NCI-H774 (cell line): ENCODE measurements at places on chromosomes 2 and 18.

GRCh38 chr18:77250926-77251729 lies 1.5 kb downstream of the GALR1 start:
- DNase-seq: no peak

- DNase-seq: no peak
Observed at GRCh38 chr2:233447506-233448219, 93.4 kb downstream of the DGKD start.

DNA sequence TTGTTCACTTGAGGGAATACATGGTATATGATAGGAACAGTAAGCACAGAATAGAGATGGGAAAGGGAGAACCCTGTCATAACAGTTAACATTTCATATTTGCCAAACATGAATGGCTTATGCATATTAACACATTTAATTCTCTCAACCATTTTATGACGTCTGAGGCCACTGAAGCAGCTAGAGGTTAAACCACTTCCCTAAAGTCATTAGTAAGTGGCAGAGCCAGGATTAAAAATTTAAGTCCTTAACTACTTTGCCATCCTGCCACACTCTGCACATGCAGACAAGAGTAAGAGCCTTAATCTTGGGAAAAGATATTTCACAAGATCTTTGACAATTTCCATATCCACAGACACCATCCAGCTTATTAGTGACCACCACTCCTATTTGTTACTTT lies 2.1 kb downstream of the LIPT1 start:
- DNase-seq: no peak

DNA sequence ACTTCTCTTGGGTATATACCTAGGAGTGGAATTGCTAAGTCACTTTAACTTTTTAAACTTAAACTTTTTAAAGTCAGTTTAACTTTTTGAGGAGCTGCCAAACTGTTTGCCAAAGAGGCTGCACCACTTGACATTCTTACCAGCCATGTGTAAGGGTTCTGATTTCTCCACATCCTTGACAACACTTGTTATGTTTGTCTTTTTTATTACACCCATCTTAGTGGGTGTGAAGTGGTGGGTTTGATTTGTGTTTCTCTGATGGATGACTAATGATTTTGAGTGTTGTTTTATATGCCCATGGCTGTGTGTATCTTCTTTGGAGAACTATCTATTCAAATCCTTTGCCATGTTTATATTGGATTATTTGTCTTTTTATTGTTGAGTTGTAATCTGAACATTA lies 13.6 kb downstream of the ASAP2 start:
- no peak for DNase-seq
